ENCODE measurements at places on chromosomes 16 and 17. TPM values are rescaled to one million over a fixed set of nuclear protein-coding genes. Genes with fewer than 3 reads are reported as not detected.

NME1 gene
- 163 TPM for total RNA-seq

- no peak for DNase-seq
Measured at GRCh38 chr16:86073763-86074493, 175.0 kb downstream of the IRF8 start.

DNA sequence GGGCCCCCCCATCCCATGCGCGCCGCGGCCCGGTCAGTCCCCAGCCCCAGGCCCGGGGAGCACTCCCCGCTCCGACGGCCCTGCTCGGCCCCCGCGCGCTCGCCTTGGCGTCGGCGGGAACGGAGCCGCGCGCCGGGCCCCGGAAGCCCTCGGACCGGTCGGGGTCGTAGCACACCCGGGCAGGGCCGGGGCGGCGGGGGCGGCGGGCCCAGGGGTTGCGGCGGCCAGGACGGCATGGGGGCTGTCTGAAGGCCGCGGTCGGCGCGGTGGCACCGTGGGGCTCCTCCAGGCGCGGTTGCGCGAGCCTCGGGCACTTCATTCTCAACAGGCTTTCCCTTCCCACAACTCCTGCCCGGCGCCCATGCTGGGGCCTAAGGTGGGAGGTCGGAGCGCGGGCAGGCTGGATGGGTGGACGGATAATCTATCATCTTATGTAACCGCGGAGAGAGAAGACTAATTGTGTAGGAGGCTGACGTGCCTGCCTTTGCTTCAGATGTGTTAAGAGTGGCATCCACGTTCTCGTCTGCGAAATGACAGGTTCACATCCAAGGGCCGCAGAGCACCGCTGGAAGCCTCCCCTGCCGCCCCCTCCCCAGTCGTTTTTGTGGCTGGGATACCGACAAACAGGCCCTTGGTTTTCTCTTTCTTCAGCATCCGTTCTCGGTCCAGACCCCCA is 708 bp downstream of the BAIAP2 start:
- no peak for DNase-seq

DNA sequence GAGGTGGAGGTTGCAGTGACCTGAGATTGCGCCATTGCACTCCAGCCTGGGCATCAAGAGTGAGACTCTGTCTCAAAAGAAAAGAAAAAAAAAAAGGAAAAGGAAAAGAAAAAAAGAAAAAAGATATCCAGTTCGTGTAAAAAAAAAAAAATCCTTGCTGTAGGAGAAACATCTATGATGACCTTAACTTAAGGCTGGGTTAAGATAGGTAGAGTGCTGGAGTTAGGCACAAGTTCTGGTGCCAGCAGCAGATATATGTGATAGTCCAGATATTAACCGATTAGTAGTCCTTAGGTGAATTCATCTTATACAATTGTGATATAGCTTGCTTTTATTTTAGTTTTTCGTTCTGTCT is 17.2 kb downstream of the PSMD11 start:
- no peak for DNase-seq

PMM2 gene
- total RNA-seq = 35.5 TPM
